ENCODE measurements at places on chromosomes 6 and 20.

GRCh38 chr6:14596410-14596809, 478.8 kb downstream of the CD83 start:
- no peak for DNase-seq

- no peak for DNase-seq
Measured at GRCh38 chr6:137213331-137213740, 5.8 kb downstream of the IFNGR1 start.

GRCh38 chr6:43095939-43096338, 19.8 kb downstream of the PTK7 start:
- DNase-seq = no peak

GRCh38 chr6:15044948-15045347, 200.9 kb upstream of the JARID2 start:
- DNase-seq = no peak

DNA sequence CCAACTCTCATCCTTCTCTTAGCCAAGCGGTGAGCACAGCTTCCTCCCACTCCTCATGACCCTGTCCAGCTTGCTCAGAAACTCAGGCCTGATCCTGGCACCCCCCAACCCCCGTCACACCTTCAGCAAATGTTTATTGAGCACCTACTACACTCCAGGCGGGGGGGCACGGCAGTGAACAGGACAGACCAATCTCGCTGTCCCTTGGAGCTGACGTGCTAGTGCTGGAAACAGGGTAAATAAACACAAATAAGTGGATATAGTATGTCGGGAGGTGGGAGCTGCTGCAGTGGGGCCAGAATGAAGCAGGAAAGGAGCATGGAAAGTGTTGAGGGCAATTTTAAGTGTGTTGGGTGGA, 7.4 kb upstream of the SPDEF start:
- no peak for DNase-seq

Data from NCI-H1930 (cell line).